Retina (tissue), 1 donor: ENCODE measurements at places on chromosomes 3 and 15.

- DNase-seq, result no peak
Observed at GRCh38 chr15:59457103-59457502, 19.1 kb downstream of the FAM81A start.

DNA sequence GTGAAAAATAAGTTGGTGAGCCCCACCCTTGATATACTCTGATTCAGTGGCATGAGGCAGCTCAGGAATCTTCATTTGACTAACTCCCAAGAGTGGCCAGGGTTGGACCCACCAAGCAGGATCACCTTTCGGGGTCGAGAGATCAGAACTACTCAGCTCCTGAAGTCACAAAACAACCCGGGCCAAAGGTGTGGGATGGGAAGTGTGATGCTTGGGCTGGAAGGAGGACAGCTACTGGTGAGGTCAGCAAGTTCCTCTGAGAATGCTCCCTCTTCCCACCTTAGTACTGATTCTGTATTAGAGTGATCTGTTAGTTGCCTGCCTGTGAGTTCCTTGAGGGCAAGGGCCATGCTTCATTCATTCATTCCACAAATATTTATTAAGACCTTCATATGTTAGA, 15.1 kb downstream of the ESYT3 start:
- DNase-seq, result no peak

DNA sequence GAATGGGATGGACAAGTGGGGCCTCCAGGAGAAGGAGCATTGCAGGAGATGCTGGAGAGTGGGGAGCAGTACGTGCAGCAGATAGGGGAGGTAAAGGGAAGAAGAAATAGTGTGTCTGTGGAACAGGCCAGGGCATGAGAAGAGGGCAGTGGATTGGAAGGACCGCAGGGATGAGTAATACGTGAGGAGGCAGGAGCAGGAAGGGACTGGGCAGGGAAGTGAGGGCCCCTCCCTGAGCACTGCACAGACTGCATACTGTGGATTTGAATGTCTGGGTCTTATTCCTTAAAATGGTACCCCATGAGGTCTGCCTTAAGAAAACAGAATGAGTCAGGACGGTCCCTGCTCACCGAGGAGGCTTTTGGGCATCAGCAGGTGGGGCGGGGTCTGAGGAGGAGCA, 210.0 kb upstream of the NDN start:
- DNase-seq, result no peak

GRCh38 chr3:133055339-133055738, 17.1 kb downstream of the TMEM108 start:
- DNase-seq, result no peak

DNA sequence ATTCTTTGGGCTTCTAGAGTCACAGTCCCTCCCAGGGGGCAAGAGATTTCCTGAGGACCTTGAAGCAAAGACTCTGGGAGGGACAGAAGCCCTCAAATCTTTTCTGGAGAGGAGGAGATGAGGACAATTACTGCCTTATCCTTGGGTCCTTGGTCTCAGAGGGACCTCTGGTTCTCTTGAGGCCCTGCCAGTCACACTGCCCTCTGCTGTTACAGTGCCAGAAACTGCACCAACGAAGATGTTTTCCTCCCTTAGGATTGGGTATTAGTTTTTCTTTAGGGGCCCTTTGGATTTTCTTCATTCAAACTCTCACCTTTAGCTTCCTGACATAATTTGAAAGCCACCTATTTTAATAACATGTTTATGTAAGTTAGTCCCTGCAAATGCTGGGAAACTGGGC, 58.2 kb upstream of the SCN5A start:
- no peak for DNase-seq

GRCh38 chr3:79383402-79384012, 384.3 kb downstream of the ROBO1 start:
- DNase-seq, result no peak

DNA sequence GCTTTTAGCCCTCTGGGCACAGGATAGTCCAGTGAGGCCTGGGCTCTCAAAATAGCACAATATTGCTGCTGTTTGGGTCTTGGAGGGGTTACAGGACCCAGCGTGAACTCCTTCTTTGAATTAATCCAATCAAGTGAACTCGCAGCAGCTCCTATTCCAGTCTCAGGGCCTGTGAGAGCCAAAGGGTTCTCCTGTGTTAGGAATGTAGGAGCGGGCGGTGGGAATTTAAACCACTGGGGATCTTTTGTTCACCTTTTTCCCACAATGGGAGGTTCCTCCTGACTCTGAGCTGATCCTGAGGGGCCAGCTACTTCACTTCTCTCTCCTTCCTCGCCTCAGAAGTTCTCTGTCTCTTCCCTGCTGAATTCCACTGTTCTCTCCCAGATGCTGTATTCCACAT, 504.0 kb downstream of the UNC13C start:
- no peak for DNase-seq

DNA sequence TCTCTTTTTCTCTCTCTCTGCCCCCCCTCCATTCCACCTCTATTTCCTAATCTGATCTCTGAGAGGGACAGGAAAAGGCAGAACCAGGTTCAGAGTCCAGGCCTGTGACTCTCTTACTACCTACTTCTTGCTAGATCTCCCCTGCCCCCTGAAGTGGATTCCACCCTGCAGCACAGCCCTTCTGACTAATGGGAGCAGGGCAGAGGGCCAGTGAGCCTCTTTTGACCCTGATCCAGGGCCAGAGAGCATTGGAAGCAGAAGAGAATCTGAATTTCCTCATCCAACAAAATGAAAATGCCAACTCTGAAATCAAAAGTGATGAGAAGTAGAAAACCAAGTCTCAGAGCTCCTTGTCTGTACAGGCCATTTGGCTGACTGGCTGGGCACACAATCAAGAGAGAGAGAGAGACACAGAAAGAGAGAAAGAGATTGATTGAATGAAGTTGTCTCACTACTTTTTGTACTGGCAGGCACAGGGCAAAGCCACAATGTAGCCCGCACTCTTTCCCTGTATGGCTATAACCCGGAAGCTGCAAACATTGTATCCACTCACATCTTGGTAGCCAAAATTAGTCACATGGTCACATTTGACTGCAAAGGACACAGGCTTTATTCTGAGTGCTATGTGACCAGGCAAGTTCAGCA, 31.6 kb upstream of the GLCE start:
- no peak for DNase-seq

DNA sequence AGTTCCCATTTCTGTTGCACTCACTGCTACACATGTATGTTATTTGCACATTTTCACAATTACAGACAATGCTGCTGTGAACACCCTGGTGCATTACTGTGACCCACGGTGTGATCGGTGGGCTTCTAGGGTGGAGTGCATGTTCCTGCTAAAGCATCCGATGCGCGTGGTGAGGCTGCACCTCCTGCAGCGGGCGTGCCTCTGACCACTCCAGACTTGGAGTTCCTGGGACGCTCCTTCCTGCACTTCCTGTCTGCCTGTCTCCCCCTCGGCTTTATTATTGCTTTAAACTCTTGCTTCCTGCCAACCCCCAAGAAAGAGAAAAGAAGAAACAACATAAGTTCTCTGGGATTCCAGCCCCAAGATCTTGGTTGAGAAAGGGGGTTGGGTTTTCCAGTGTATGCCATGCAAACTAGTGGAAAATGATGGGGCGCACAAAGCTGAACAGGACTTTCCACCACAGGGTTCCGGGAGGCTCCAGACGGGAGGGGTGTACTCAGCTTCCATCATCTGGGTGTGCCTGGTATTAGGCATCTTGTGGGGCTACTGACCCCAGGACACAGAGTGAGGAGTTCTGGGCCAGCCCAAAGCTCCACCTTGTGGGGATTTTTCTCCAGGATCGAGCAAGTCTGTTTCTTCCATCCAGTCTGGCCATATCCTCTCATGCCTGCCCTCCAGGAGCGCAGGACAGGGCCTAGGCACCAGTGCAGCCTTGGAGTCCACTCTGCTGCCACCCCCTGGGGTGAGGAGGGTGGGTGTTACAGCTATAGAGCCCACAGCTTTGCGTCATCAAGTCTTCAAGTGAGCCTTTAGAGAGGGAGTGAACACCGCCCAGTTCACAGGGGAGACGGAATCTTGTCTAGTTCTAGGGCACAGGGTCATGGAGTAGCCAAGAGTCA, 11.2 kb downstream of the RPL32 start:
- no peak for DNase-seq

DNA sequence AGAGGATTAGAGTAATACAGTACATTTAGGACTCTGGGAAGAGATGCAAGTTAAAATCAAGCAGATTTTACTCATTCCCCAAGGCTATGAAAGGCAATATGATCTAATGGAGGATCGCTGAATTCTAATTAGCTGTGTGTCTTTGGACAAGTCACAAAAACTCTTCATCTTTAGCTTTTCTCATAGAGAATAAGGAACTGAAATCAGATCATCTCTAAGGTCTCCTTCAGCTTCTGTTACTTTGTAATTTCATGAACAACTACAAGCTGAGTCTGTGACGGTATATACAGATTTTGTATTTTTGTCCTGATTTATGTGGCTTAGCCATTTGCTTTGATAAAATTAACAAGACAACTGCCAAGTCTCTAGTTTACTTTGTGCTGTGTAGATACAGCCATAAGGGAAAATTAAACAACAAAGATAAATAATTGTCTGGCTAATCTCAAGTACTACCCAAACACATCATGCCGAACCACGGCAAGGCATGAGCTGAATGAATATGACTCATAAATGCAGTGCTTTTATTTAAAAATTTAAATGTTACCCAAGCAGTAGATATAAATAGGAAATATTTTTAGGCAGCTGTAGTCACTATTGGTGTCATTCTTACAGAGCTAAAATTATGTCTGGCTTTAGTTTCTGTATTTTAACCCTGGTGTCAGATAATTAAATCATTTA, 81.5 kb downstream of the GAP43 start:
- DNase-seq, result no peak

DNA sequence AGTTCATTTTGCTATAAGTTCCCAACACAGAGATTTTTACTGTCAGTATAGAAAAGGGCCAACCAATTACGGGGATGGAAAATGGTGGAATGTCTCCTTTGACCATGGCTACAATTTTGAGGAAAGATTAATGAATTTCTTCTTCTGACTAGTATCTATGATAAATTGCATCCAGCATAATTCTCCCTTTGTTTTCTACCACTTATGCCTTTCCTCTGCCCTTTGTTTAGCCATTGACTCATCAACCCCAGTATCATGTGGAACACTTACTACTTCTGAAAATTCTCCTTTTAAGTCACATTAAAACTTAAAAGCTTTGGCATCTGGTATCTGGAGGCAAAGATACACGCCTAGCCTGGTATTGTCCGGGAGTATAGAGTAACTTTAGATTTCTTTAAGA, 92.9 kb upstream of the CADPS start:
- no peak for DNase-seq

DNA sequence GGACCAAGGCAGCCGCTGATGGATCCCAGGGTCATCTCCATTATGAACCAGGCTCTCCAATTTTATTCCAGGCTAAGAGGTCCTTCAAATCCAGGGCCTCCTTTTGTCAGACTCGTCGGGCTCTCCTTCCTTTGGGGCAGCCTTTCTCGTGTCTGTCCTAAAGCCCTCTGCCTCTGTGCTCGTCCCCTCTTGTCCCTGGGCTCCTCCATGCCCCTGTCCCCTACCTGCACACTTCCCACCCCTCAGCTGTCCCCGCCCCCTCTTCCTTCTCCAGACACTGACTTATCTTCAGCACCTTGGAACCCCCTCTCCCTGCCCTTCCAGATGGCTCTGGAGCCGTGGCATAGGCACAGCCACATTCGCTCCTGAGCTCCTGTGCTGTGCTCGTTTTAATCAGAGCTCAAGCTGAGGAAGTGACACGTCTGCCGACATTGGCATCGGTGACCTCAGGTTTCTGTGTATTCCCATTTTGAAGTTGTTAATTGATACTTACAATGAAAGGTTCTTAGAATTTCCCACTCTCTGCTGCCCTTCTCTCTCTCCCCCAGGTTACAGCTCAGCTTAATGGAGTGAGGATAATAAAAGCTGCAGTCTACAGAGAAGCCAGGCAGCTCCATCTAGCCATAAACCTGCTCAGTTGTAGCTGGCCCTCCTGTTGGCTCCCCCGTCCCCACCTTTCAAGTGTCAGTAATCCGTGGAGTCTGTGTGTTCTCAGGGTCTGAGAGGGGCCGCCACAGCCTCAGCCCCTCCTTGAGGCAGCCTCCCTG, 51.1 kb upstream of the SEC22A start:
- no peak for DNase-seq

- DNase-seq, result no peak
Observed at GRCh38 chr15:63727542-63727941, 106.2 kb downstream of the HERC1 start.

DNA sequence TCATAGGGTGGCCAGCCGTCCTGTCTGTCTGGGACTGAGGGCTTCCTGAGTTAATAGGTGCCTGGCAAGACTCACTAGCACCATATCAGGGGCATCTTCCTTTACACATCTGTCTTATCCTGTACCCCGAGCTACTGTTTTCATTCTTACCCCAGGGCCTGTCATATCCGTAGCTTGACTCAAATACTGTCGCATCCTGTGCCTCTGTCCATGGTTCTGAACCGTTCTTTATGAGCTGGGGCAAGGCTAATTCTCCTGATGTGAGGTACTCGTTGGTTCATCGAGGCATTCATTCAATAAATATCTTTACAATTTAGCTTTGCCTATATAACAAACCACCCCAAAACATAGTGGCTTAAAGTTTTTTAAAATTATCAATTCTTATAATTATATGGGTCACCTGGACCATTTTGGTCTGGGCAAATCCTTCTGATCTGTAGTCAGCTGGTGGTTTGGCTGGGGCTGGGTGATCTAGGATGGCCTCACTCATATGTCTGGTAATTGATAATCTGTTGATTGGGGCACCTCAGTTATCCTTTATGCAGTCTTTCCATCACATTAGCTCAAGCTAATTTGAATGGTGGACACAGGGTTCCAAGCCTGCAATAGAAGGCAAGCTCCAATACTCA, 121.2 kb downstream of the TLE3 start:
- DNase-seq, result no peak

GRCh38 chr15:87965304-87965703, 291.2 kb downstream of the NTRK3 start:
- no peak for DNase-seq

DNA sequence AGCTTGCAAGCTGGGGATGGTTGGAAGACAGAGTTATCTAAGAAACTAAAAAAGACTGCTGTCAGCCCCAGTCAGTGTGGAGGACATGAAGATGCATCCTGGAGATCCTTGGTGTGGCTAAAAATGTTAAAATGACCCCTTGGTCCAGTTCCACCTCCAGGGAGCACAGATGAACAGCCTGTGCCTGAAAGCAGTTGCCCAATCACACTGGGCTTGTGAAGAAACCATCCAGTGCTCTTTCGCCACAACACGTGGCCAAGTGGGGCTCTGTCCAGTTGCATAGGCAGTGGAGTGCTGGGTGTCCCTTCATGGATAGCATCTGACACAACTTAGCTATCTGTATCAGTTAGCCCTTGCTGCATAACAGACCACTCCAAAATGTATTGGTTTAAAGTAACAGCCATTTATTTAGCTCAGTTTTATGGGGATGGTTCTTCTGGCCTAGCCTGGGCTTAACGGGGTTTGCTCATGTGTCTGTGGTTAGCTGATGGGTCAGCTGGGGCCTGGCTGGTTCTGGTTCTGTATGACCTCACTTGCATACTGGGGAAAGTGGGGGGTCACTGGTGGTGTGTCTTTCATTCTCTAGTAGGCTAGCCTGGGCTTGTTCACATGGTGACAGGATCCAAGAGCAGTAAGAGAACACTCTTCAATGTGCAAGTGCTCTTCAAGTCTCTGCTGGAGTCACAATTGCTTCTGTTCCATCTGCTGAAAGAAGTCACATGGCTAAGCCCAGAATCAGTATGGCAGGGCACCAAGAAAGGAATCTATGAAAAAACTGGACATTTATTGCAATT, 226.2 kb downstream of the PDCD6IP start:
- DNase-seq, result no peak
